ENCODE measurements at places on chromosomes 12 and 14.

DNA sequence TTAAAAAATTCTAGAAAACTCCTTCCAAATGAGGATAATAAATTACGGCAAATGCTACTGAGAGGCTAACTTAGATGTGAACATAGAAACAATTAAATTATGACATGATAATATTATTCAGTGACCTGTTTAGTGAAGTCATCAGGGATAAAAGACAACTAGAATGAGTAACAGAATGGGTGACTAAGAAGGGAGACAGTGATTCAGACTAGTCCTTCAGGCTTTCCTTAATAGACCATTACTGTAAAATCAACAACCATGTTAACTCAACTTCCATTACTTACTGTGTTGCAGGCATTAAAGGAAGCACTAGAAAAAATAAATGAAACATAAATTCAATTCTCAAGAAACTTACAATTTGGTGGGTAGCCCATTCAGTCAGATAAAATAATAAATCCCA, 543.9 kb upstream of the LRFN5 start:
- no peak for DNase-seq

GRCh38 chr12:95582230-95583058, 31.2 kb upstream of the USP44 start:
- no peak for DNase-seq

- DNase-seq = no peak
These were observed 21.6 kb downstream of the TMTC2 start for GRCh38 chr12:82708061-82708879.

- DNase-seq = peak; percentile 52
These were observed at the start of gene FLVCR2 for GRCh38 chr14:75578102-75578785. TSS of gene FLVCR2 (plus strand) at chr14:75578620. CDS start at chr14:75578973, 353 bp downstream.

DNA sequence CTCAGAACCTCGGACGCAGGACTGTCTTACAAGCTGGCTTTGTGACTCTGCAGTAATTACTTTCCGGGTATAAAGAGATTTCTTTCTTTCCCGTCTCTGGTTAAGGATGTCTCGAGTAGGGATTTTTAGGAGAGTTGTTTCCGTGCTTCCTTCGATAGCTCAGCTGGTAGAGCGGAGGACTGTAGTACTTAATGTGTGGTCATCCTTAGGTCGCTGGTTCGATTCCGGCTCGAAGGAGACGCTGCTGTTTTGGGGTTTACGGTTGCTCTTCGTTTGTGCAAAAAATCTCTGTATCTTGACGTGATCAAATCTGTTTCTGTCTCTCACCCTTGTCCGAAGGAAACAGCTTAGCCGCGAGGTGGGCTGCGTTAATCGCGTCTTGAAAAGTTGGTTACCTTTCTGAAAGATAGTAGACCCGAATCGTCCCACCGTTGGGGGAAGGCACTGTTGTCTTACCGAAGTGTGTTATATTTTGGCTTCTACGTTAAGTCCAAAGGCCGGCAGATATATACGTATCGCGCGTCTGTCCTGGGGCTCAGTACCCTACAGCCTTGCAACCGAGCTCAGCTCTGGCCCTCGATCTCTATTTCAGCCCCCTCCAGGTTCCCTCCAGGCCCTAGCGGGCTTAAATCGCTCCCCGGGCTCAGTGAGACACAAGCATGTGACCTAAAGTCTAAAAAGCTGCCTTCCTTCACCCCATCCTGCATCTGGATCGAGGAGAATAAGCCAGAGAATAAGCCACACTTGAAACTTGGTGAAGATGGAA, 1.1 kb upstream of the RNASE4 start:
- DNase-seq = peak; percentile 91

DNA sequence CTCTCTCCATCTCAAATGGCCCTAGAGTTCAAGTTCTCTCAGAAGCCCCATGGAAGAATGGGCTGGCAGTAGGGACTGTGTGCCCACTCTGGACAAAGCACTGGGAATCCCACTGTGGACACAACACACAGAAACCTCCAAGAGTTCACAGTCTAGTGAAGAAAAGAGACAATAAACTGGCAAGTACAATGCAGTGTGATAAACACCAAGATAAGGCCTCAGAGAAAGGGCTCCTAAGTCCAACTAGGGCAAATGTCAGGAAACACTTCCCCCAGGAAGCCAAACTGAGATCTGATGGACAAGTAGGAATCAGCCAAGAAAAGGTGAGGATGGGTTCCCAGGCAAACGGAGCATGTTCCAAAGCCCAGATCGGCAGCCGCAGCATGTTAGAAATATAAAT, 5.4 kb downstream of the VSIG10 start:
- DNase-seq = no peak

- no peak for DNase-seq
These were observed 145.2 kb upstream of the KRR1 start for GRCh38 chr12:75656648-75657047.

DNA sequence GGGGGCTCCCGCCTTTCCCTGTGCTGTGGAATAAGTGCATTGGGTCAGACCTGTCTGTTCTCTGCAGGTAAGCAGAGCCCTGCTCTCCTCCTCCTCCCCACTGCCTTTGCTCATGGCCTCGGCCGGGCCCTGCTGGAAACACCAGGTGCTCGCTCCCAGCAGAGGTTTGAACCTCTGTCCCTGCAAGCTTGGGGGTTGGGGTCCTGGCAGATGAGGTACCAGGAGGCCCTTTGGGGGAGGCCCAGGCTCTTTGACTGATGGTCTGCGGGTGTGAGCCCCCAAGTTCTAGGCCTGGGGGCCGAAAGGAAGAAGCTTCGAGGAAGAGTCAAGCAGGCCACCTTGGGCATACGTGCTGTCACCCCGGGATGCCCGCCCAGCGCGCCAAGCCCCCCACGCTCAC, 22.1 kb upstream of the CEP170B start:
- DNase-seq = no peak

- DNase-seq = no peak
These were observed 17.1 kb downstream of the POU6F1 start for GRCh38 chr12:51200806-51201205.

DNA sequence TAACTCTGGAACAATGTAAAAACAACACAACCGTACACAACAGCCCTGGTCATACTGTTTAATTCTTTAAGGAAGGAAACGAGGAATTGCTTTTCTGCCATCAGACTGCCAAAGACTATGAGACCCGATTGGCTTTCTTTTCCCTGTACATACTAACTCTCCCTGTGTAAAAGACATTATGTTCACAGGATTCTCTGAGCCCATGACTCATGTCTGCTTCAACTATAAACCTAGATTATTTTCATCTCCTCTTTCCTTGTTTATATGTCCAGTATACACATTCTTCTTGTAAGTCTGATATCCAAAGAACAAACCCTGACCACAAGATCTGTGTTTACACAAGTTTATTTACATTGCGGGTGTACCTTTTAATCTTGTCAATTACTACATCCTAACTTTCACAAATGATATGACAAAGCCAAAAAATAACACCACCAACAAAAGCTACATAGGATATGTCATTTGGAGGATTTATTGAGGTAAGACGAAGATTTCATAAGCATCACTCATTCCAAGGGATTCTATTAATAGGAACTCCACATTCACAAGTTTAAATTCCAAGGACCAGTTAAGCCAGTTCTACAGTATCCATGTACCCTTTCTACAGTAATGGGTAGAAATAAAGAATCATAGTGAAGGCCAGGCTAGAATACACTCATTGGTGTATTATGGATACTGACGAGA, 67.3 kb downstream of the STXBP6 start:
- DNase-seq = no peak

- no peak for DNase-seq
These were observed 12.6 kb upstream of the OR8S1 start for GRCh38 chr12:48512855-48513254.

DNA sequence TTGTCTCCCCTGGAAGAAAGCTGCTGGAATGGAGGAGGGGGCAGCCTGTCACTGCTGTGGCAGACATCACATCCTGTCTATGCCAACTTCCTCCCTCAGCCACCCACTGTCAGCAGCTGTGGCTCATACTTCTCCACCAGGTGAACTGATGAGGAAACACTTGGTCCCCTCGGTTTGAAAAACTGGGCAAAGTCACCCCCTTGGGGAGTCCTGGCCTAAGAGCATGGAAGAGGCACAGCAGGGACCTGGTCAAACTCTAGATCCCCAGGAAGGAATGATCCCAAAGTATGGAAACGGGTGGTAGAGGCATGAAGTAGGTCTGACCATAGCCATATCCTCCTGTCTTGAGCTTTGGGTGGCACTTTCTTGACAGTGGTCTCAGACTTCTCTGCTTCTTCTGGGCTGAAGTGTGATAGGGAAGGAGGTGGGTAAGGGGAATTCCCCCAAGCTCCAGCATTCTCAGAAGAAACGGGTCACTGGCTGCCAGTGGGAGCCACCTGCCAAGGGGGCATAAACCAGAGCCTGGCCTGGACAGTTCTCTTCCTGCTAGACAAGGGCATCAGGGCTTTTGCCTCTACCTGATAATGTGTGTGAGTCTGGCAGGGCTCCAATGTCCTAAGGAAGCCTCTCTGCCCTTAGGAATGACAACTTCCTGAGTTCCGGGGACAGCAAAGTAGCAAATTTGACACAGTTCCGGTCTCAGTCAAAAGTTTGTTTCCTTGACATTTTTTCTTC, 36.0 kb downstream of the FMNL3 start:
- peak; percentile 39 for DNase-seq

- DNase-seq = no peak
These were observed 24.8 kb downstream of the FRMD6 start for GRCh38 chr14:51676549-51676948.

GRCh38 chr12:78696267-78696666, 168.3 kb upstream of the SYT1 start:
- DNase-seq = no peak

DNA sequence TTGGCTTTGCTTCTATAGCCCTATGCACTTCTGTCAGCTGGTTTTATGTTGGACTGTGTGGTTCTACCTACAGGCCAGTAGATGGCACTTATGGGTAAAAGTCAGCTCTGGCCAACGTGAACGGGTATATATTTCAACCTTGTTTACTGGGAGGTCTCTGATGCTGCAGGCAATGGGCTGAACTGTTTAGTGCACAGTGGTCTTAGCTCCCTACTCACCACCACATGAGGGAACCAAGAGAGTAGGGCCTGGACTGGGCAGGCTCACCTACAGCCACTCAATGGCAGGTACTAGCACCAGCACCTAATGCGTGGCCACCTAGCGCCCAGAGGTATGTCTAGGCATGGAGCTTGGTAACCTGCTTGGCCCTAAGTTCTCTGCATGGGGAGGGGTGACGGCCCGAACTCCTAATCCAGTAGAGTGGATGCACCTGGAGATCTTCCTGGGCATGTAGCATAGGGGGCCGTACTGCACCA, 481.8 kb downstream of the TMEM117 start:
- DNase-seq = peak; percentile 12

DNA sequence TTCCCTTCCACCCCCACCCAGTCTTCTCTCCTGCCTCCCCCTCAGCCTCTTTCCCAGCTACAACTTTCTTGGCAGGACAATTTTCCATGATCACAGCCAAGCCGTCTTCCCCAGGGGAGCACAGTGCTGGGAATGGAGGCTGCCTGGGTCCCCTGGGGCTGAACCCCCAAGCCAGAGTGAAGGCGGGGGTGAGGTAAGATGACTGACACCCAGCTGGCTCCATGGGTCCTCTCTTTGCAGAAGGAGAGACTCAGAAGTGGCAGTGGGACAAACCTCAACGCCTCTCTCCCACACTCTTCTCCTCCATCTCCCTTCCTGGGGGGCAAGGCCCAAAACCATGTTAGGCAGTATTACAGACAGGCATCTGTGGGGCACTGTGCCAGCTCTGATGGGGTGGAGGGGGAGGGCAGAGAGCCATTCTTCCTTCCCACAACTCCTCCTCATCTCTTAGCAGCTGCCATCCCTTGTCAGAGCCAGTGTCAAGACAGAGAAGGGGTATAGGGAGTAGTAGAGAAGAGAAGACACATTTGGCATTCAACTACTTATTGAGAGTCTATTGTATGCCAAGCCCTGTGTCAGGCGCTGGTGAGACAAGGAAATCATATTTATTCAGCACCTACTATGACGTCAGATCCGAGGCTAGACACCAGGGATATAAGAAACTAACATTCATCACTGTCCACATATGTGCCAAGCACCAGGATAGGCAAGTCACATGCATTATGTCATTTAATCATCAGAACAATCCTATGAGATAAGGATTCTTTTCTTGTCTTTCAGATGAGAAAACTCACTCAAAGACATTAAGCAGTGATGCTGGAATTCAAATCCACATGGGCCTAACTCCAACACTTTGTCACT, 3.6 kb downstream of the ITGA7 start:
- DNase-seq = no peak

DNA sequence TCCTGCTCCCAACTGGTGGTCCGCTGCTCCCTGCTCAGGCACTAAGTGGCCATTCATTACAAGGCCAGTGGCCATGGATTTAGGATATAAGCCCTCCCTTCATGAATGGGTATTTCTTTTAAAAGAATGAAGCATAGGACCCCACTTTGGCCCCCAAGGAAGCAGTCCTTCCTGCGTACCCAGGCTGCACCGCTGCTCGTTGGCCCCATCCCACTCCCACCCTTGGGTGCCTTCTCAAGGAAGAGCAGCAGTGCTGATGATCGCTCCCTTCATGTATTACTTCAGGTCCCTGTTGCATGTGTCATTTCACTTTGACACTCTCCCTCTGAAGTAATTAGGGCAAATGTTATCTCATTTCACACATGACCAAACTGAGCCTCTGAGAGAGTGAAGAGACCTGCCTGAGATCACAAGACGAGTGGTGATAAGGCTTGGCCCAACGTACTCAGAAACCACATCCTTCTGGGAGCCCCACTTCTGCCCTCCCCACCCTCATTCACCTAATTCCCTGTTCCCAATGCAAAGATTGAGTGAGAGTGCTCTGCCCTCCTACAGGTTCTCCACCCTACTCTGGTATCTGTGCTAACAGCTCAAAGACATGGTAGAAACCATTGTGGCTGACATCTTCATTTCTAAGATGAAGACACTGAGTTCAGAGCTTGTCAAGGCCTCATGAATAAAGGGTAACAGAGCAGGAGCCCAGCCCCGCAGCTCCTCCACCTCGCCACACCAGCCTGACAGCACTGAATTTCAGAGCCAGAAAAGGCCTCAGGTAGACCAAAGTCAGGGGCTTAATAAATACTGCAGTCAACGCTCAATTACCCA, 10.3 kb upstream of the KRT2 start:
- no peak for DNase-seq

GRCh38 chr12:130557886-130558765, 158.0 kb downstream of the RIMBP2 start:
- no peak for DNase-seq

DNA sequence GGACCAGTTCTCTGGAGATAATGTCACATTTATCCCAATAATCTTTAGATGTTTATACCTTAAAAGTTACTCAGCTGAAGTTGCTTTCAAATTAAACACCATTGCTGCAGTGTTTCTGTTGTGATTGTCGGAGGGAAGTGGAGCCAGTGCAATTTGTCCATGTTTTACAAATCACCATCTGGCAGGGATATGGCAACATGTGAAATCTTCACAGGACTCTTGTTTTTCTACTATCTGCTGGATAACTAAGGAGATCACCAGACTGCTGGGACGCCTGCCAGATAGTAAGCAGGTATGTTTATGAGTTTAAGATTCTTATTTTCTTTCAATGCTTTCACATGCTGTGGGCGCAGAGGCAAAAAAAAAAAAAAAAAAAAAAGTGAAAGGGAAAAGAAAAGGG, 100.3 kb upstream of the SOX5 start:
- no peak for DNase-seq

GRCh38 chr12:131867891-131868675, 26.3 kb upstream of the ULK1 start:
- DNase-seq = no peak

GRCh38 chr12:53191885-53192530, 11.3 kb upstream of the CSAD start:
- no peak for DNase-seq

GRCh38 chr12:20272801-20273200, 95.5 kb upstream of the PDE3A start:
- no peak for DNase-seq

Data from MV-4-11 (cell line).